COR-L47 (cell line): ENCODE measurements at places on chromosomes 1 and 21.

DNA sequence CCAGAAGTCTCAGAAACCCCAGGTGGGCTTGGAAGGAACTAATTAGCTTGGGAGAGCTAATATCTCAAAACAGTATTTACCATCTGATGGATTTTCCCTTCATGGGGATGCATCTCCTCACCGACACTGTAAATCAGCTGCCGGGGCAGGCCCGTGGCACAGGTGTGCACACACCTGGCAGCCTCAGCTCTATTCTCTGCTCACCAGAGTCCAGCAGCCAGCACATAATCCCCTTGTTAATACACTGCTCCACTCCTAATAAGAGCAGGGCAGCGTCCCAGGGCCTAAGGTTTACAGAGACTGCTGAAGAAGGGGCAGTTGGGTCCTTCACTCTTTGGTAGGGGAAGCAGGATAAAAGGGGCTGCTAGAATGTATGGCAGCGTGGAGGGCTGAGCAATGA is 200.0 kb downstream of the TOMM20 start:
- peak; percentile 5 for DNase-seq

GRCh38 chr1:42757892-42758275 is 8.9 kb downstream of the P3H1 start:
- no peak for DNase-seq

DNA sequence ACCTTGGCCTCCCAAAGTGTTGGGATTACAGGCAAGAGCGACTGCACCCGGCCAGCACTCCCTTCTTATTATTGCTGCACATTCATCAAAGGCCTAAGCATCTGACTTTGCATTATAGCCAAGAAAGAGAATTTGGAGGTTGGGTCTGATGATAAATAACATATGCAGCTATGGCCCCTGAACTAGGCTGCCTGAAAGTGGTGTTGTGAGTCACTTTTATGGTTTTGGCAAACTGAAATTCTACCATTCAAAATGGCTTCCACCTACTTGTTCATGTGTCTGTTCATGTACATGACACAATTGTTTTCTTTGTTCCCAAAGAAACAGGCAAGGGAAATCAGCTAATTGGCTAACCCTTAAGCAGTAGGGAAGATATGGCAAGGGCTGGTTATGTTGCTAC is 25.0 kb upstream of the UAP1 start:
- no peak for DNase-seq

- no peak for DNase-seq
Measured at GRCh38 chr1:31814041-31814511, 1.7 kb downstream of the SPOCD1 start.

DNA sequence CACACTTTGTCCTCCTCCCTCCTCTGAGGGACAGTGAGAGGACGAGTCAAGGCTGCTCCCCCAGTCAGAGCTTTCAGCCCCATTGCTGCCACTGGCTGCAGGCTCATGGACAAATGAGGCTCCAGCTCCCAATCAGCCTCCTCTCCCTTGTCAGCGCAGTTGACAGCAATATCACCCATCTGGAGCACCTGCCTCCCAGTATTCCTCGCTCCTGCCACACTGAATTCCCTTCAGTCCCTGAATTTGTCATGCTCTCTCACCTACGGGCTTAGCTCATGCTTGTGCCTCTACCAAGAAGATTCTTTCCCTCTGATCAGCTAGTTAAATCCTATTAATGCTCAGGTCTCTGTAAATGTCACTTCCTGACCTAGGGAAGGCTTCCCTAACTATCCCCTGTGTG is 54.4 kb upstream of the SYT6 start:
- no peak for DNase-seq

DNA sequence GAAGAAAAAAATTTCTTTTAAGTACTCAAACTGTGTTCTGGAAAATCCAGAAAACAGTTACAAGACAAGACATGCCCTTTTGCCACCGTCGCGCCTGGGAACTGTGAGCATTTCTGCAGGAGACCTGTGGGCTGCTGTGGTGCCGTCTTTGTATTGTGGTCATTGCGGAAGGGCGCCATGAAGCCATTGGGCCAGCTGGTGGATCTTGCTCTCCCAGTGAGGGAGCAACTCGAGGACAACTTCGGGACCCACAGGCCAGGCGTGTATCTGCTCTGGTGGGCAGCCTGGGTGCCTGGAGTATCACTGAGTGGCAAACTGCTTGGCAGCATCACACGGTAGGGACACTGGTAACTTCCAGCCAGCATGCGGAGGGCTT is 3.8 kb upstream of the THEMIS2 start:
- no peak for DNase-seq

- no peak for DNase-seq
Measured at GRCh38 chr1:202186327-202186726, 7.3 kb upstream of the LGR6 start.

DNA sequence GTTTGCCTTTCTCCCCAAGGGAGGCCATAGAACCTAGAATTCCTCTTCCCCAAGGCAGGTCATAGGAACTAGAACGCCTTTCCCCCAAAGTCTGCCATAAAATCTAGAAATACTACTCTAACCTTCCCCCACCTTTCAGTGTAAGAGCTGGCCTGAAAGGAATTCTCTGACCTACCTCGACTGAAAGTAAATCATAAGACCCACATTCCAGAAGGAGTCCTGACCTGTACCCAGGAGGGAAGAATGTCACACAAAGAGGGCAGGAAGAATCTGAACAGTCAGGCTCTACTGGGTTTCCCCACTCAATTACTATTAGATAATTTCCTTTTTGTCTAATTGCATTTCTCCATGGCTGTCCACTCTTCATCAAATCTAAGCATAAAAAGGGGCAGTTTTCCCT is 5.7 kb upstream of the ATG4C start:
- no peak for DNase-seq

DNA sequence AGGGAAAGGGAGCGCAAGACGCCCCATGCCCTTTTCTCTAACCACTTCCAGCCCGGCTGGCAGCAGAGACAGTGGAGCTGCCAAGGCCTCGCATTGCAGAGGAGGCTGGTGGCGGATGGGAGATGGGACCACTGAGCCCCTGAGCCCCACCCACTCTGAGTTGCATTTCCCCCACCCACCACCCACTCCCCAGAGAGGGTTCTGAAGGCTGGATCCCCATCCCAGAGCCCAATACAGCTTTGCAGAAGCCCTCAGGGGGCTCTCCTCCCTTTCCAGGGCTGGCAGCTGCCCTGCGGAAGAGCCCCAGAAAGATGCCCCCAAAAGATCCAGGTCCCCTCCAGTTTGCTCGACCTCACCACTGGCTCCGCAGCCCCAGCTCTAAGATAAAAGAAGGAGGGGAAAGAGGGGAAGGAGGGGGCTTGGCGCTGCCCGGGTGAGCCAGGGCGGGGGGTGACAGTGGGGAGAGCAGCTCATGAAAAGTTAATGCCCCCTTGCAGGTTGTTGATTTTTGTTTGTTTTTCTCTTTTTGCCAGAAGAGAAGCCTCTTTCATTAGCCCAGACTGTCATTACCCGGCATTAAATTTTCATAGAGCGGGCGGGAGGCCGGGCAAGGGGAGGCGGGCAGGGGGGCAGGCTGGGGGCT is 38.4 kb upstream of the CASZ1 start:
- DNase-seq, result peak; percentile 80

DNA sequence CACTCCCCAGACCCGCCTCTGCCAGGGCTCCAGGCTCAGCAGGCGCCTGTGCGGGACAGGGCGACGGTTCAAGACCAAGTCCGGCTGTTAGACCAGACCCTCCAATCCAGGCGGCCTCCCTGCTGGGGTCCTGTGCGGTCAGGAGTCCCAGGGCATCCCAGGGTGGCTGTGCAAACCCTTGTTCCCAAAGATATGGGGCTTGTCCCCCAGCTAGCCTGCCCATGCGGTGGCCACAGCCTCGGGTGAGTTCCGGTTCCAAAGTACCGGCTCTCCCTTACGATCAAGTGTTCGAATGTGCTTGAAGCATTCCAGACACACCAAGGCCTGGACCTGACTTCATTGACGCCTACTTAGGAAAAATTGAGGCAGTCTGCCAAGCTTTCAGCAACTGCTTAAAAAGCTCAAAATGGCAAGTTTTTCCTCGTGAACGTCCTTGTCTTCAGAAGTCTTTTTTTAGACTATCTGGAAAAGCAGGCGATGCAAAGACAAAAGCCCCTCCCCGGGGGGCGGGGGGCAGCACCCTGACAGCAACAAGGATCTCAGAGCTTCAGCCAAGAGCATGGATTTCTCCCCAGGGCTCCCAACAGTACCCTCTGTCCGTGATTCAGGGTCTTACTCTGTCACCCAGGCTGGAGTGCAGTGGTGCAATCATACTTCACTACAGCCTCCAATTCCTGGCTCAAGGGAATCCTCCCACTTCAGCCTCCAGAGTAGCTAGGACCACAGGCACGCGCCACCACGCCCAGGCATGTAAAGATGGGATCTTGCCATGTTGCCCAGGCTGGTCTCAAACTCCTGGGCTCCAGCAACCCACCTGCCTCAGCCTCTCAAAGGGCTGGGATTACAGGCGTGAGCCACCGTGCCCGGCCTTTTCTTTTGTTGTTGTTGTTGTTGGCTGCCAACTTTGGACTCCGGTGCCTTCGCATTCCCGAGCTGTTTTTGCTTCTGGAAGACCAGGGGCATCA is 2.3 kb downstream of the FAAP20 start:
- DNase-seq, result no peak

DNA sequence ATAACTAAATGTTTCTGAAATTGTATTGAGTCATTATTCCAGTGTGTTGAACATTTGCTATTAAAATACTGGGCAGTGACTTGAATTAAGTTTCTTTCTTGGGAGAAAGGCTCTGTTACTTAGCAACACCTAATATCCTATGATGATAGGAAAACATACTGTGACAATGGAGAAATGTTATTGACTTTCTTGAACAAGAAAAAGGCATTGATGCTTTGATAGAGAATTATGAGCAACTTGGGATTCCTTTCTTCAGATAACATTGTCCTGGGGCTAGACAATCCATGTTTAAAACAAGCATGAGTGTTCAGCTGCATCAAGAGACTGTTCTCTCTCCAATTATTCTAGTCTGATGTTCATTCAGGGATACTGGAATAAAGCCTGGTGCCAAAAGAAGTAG is 215.9 kb upstream of the L1TD1 start:
- no peak for DNase-seq

GRCh38 chr21:25967181-25967900 is 203.2 kb downstream of the APP start:
- DNase-seq, result no peak

- DNase-seq, result no peak
Measured at GRCh38 chr1:230185076-230186001, 118.3 kb downstream of the GALNT2 start.

DNA sequence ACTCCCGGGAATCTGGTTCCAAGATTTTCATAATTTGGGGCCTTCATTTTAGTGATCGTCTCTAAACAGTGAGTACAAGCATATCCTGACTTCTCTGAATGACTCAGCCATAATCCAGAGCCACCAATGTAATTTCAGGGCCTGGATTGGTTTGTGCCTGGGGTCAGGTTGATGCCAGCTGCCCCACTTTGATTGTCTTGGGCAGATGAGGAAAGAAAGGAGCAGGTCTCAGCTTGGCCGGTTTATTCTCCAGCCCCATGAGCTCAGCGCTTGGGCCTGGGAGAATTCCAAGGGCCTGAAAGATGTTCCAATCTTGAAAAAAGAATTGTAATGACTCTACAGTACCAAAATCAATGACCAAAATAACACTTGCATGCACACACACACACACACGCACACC is 71.2 kb upstream of the ECE1 start:
- DNase-seq, result no peak
